Amniotic stem cell (primary cell): ENCODE measurements at places on chromosomes 3 and 15.

- peak; percentile 89 for DNase-seq
These were observed at the start of gene FRMD5 for GRCh38 chr15:44195151-44195740. FRMD5 (minus strand) TSS chr15:44195271.

DNA sequence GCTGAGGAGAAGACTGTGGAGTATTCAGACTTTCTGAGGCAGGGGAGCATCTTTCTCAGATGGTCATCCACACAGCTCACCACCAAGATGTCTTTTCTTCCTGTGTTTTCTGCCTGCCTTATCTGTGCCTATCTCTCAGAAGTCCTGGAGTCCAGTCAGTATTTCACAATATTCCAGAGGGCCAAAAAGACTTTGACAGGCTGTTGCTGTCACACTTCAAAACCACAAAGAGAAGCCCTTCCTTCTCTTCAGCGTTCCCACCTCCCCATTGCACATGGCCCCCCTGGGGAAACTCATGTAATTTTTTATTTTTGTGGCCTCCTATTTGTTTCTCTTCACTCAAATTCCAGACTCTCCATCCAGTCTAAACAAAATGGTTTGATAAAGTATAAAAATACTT lies 585.2 kb downstream of the EPHA3 start:
- DNase-seq = no peak

GRCh38 chr3:55621026-55621422 lies 133.9 kb upstream of the WNT5A start:
- DNase-seq = no peak

- no peak for DNase-seq
These were observed 1.1 kb downstream of the RBSN start for GRCh38 chr3:15097891-15098290.

GRCh38 chr3:24952388-24952787 lies 457.7 kb upstream of the THRB start:
- no peak for DNase-seq

GRCh38 chr15:66770518-66771350 lies 68.7 kb downstream of the SMAD6 start:
- DNase-seq = no peak

DNA sequence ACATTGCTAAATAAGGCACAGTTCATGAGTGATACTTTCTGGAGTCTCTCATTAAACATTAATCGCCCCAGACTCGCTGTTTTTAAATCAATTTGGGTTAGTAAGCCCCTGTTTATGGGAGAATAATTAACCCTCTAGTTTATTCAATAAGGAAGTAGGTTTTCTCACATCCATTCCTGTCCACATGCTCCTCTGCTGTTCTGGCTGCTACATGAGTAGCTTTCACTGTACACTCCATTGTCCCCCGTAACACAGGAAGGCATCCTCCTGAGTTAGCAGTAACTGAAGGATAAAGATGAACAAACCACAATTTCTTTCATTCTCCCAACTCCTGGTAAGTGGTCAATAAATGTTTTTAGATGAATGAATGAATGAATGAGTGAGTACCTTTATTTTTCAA lies 378.5 kb downstream of the DIPK2A start:
- no peak for DNase-seq

DNA sequence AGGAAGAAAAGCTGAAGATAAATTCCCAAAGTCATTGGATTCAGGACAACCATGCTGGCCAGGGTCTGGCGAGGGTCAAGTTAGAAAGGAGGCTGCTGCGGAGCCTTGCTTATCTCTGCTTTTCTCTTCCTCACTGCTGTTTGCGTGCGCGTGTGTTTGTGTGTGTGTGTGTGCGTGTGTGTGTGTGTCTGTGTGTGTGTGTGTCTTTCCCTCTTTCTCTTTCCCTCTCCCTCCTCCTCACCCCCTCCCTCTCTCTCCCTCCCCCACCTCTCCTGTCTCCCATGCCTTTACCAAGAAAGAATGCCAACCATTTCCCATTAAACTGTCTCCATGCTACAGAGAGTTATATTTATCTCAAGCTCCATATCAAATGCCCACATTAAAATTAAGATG lies at the start of gene COLQ:
COLQ (minus strand) TSS at position 134 of the 393 bp plus-strand sequence; CDS start at position 53, 81 bp downstream.
- no peak for DNase-seq

- no peak for DNase-seq
These were observed 5.9 kb upstream of the TRA2B start for GRCh38 chr3:185943760-185944106.
